ENCODE measurements at places on chromosomes 4 and X.

DNA sequence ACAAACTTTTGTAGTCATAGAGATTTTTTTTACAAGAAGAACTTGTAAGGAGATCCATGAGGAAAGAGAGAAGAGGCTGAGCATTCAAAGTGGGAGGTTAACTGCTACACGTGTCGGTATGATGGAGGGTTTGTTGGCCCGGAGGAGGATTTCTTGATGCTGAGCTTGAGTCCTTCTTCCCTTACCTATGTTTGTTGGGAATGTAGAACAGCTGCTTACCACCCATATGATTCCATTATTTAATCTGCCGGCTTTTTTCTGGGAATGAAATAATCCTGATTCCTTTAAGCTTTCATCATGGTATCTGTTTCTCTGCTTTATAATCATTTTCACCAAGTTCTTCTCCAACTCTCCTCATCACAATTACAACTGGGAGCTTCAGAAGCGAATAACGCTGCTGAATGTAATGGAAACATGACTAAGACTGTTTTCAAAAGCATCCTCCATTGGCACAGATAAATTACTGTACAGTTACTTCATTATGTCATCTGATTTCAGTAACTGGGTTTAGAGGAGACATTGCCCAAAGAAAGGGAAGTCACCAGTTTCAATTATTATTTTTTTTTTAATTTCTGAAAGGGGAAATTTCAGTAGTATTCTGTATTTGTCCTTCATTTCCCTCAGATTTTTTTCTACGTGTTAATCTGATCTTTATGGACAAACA, 420.6 kb downstream of the SPRY1 start:
- no peak for DNase-seq

GRCh38 chr4:16448241-16448840, 222.1 kb upstream of the TAPT1 start:
- no peak for DNase-seq

GRCh38 chrX:139903210-139903609, 29.6 kb downstream of the ATP11C start:
- DNase-seq, result no peak

GRCh38 chr4:112130906-112131305, 14.3 kb upstream of the FAM241A start:
- DNase-seq, result no peak

All from fibroblast of skin of back (primary cell).